ENCODE measurements at places on chromosomes 7 and 10.

DNA sequence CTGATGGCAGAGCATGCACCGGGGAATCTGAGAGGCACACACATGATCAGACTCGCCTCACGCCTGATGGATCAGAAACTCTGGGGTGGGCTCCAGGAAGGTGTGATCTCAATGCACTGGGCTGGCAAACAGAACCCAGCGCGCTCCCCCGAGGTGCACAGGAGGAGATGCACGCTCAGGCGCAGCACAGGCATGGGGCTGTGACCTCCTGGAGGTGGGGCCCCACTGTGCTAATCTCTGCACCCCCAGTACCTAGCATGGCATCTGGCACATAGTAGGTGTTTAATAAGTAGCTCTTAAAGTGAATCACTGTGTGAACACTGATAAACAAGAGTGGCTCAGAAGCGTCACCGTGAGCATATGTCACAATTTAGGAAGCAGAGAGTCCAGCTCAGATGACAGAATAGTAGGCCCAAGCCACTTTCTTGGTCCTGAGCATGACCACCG lies 57.9 kb downstream of the PROSER2 start:
- no peak for DNase-seq

GRCh38 chr7:80186721-80187120 lies 52.1 kb downstream of the GNAI1 start:
- no peak for DNase-seq

DNA sequence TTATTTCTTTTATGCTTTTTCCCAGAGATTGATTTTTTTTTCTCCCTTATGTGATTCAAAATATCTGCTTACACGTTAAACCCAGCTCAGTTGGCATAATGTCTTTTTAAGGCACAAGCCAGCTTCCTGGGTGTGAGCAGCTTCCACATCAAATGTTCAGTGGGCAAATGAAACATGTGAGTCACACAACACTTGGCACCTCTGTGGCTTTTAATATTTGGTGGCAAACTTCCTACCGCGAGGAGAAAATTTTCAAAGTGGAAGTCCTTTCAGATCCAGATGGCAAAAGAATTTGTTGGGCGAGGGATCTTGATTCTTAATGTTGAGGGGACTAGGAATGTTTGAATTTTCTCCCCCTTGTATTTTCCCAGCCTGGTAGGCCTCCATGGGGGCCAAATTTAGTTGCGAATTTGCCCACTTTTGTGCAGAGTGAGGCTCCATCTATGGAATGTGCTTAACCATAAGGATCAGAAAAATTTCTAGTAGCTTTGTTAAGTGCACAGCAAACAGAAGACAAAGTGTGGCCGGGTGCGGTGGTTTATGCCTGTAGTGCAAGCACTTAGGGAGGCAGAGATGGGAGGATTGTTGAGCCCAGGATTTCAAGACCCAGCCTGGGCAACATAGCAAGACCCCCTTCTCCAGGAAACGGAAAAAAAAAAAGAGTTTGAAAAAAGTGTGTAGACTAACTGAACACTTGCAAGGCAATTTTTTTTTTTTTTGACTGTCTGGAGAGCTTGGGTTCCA lies 31.0 kb downstream of the CUX1 start:
- no peak for DNase-seq

GRCh38 chr7:20786779-20787659 lies at the start of gene SP8:
SP8 (minus strand) TSS chr7:20786886; CDS start chr7:20786798, 88 bp downstream.
- peak; percentile 13 for DNase-seq

- DNase-seq, result no peak
Measured at GRCh38 chr7:22460363-22460988, 39.5 kb downstream of the STEAP1B start.

- DNase-seq, result peak; percentile 0
Measured at GRCh38 chr7:54260941-54261371, 281.2 kb upstream of the VSTM2A start.

DNA sequence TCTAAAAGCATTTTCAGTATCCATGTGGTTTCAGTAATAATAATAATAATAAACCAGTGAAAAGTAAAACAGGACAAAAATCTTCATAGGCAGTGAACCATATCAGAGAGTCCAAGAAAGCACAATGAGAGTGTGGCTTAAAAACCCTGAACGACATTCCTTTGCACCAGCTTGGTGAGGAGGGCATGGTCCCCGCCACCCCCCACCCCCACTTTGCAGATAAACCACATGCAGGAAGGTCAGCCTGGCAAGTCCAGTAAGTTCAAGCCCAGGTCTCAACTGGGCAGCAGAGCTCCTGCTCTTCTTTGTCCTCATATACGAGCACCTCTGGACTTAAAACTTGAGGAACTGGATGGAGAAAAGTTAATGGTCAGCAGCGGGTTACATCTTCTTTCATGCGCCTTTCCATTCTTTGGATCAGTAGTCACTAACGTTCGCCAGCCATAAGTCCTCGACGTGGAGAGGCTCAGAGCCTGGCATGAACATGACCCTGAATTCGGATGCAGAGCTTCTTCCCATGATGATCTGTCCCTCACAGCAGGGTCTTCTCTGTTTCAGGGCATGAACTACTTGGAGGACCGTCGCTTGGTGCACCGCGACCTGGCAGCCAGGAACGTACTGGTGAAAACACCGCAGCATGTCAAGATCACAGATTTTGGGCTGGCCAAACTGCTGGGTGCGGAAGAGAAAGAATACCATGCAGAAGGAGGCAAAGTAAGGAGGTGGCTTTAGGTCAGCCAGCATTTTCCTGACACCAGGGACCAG lies 172.5 kb downstream of the EGFR start:
- DNase-seq, result no peak

- DNase-seq, result no peak
Measured at GRCh38 chr10:93566435-93567276, at the start of gene FFAR4. FFAR4 (plus strand) TSS chr10:93566665; CDS start chr10:93566721, 56 bp downstream.

- DNase-seq, result no peak
Measured at GRCh38 chr7:130153211-130153908, 51.8 kb downstream of the TMEM209 start.

- DNase-seq, result no peak
Measured at GRCh38 chr10:65708057-65708456, 1217.8 kb upstream of the LRRTM3 start.

DNA sequence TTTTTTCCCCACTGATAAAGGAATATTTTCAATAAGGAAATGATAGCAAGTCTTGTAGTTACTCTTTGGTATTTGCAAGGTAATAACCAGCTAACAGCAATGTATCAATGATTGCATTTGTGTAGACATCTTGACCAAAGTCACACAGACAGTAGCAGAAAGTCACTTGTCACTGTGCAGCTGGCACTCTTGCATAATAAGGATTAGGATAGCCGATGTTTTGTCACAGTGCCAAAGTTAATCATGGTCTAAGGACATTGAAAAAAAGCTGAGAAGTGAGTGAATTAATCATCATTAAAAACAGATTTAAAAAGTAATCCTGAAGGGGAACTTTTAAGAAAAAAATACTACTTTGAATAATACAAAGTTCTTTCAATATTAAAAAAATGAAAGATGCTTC lies 834.3 kb upstream of the C7orf33 start:
- DNase-seq, result no peak

DNA sequence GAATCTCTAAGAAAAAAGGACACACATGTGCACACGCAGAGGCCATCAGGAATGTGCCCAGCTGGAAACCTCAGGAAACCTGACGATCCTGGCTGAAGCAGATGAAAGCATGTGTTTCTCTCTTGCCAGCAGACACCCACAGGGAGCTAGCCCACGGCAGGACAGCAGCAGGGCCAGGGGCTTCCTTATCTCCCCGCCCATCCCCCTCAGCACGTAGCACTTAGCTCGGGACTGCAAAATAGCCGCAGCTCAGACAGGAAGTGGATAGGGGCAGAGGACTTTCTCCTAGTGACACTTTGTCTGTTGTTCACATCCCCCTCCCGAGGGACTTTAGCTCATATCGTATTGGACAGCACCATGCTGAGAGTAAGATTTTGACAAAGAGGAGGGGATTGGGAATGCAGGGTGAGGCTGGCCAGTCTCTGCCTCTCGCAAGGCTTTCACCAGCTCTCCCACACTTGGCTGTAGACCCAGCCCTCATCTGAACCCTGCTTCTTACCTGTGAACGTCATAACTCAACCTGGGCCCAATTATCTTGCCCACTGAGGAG lies 63.8 kb downstream of the MKI67 start:
- DNase-seq, result no peak

GRCh38 chr7:35339811-35340210 lies 85.9 kb upstream of the TBX20 start:
- no peak for DNase-seq

GRCh38 chr10:4004144-4004543 lies 219.1 kb upstream of the KLF6 start:
- DNase-seq, result no peak

DNA sequence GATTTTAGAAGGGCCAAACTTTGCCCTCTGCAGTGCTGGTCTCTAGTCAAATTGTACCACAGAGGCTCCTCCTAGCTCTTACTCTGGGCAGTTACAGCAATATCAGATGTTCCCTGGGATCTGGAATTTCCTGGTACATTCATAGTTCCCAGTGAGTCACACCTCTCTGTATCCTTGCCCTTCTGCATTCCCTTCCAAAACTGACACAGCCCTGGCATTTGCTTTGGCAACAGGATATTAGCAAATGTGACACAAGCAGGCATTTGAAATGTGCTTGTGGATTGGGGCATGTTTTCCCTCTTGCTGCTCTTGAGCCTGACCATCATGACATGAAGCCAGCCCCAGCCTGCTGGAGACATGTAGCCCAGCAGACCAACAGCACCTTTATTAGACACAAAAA lies 284.7 kb upstream of the AKR1E2 start:
- peak; percentile 91 for DNase-seq

- DNase-seq, result peak; percentile 78
Measured at GRCh38 chr10:60123172-60123571, 216.8 kb upstream of the CCDC6 start.

- no peak for DNase-seq
Measured at GRCh38 chr10:103669243-103669929, 175.9 kb downstream of the NEURL1 start.

GRCh38 chr7:68122801-68123200 lies 1126.2 kb downstream of the TYW1 start:
- DNase-seq, result no peak

GRCh38 chr7:129786825-129787563 lies 165.8 kb downstream of the UBE2H start:
- DNase-seq, result no peak

DNA sequence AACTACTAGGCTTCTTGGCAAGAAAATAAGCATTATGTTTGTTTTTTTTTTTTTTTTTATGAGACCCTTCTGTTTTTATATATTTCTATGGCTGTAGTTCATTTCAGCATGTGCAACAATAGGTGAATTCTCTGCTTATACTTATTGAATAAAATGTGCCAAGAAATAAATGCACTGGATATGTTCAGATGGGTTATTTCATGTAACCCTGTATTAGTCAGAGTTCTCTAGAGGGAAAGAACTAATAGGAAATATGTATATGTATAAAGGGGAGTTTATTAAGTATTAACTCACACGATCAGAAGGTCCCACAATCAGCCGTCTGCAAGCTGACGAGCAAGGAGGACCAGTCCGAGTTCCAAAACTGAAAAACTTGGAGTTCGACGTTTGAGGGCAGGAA lies 292.8 kb downstream of the CSTF2T start:
- no peak for DNase-seq

- DNase-seq, result no peak
Measured at GRCh38 chr10:110793128-110793812, 78.5 kb upstream of the PDCD4 start.

DNA sequence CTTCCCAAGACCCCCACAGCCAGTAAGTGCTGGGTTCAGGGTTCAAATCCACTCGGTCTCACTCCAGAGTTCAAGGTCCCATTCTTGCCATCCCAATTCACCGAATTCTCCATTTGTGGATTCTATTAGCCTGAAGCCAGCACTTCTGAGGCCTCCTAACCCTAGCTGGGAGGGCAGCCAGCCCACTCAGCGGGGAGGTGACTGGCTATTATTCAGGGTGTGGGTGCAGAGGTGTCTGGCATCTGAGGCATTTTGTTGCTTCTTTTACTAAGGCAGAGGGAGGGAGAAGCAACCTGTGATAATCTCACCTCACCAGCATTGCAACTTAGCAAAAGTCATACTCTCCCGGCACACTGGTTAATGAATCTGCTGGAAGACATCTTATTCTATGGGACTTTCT lies 8.7 kb upstream of the PTPRN2 start:
- no peak for DNase-seq

Data from amniotic epithelial cell (primary cell).